ENCODE measurements at places on chromosomes 6 and 20. TPM values are rescaled to one million over a fixed set of nuclear protein-coding genes. Genes with fewer than 3 reads are reported as not detected.

The GSTA4 gene
- 105 TPM for polyA plus RNA-seq

The B3GALT4 gene
- 5.3 TPM for polyA plus RNA-seq

- DNase-seq: no peak
Measured at GRCh38 chr6:487956-488355, 96.4 kb downstream of the IRF4 start.

DNA sequence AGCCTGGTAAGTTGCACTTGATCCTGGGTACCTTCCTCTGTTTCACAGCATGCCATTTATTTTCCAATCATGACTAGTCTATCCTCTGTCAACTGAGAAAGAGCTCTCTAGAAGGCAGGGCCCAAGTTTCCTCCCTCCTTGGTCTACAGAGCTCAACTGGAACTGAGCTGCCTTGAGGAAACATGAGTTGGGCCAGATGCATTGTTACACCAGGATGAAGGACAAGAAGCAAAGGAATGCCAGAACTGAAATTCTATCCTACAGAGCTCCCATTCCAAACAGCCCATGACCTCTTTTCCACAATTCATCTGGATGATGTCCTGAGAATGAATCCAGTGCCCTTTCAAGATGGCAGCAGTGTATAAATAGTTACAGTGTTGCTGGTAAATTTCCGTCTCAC, 66.7 kb upstream of the E2F3 start:
- DNase-seq: no peak

DNA sequence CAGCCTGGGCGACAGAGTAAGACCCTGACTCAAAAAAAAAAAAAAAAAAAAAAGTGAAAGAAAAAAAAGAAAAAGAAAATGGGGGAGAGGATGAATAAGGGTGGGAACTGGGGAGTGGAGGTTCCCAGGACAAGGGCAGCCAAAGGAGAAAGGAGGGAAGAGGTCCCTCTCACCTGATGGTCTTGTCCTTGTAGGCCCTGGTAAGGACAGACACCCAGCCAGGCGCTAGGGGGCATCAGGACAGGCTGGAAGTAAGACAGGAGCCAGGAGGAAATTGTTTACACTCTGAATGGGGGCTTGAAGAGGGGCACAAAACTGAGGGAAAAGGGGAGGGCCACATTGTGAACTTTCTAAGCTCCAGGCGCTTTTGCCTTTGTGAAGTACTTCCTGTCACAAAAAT, 2.3 kb upstream of the ALDH5A1 start:
- peak; percentile 4 for DNase-seq

The PPP1R16B gene
- polyA plus RNA-seq: 7.3 TPM

The IL20RA gene
- 1.1 TPM for polyA plus RNA-seq

GRCh38 chr6:7166410-7167293, 58.9 kb downstream of the RREB1 start:
- DNase-seq: no peak

DNA sequence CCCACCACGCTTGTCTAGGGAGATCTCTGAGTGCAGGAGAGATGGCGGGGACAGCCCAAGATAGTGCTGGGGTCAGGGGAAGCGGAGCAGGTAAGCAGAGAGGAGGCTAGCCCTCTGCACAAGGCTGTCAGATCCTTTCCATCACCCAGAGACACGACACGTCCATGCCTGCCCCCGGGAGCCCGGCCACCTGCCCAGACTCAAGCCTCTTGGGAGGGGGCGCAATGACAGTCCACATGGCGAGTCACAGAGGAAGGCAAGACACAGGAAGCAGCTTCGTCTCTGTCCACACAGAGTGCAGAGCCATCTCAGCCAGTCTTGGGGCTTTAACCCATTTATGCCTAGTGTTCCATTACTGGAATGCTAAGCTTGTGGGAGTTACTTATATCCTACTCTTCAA, 78.4 kb downstream of the PREX1 start:
- DNase-seq: no peak

GRCh38 chr6:158897236-158897635, 78.1 kb upstream of the EZR start:
- DNase-seq: no peak

The F13A1 gene
- polyA plus RNA-seq: 15.6 TPM

GRCh38 chr20:61120595-61121515, 131.2 kb upstream of the CDH4 start:
- DNase-seq: no peak

The SLC13A3 gene
- polyA plus RNA-seq: 32.4 TPM

DNA sequence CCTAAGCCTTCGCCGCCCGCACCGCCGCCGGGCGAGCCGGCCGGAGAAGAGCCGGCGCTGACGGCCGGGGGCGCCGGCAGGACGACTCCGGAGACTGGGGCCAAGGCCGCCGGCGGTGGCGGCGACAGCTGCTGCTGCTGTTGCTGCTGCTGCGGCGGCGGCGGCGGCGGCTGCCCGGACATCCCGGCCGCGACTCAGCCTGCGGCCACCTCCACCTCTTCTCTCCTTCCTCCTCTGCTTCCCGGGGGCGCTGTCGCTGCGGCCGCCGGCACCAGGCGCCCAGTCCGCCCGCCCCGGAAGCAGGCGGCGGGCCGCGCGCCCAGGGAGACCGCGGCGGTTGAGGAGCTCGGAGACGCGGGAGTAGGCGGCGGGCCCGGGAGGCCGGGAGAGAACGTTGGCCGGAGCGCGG, 307 bp downstream of the RANBP9 start:
- DNase-seq: no peak
